Stimulated activated CD8-positive, alpha-beta memory T cell treated with anti-CD3 and anti-CD28 coated beads, Interleukin-7, amount 100 ng/mL, for 48 hours (primary cell): ENCODE measurements at places on chromosomes 11 and 22.

GRCh38 chr11:109304159-109304558, 117.8 kb upstream of the C11orf87 start:
- DNase-seq: no peak

DNA sequence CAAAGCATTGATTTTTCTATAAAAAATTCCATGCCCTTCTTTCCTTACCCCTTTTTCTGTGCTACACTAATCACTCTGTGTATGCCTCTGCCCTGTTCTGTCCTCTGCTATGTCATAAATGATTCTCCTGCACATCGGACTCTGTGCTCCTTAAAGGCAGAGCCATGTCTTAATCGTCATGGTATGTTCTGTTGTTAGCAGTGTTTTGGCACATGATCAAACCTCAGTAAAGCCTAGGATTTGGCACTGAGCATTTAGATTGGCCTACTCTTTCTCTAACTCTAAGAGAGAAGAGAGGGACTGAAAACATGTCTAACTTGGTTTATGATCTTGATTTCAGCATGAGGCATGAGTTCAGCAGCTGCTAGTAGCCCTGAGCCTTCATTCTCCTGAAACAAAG, 266.9 kb downstream of the AASDHPPT start:
- no peak for DNase-seq

DNA sequence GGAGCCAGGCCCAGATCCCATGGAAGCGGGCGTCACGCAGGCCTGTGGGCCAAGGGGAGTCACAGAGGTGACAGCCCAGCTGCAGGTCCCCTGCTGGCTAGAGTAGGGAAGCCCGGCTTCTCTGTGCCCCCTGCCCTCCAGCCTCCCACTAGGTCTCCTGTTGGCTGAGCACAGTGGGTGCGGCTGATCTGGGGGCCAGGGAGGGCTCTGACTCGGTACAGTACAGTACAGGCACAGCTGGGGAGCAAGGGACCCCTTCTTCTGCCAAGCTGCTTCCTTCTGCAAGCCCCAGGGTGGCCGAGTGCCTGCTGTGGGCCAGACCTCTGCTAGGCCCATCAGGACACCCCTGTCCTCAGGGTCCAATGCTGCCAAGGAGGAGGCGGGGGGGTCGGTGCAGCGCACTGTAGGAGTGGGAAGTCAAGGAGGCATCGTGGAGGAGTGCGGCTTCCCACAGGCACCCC, 10.1 kb downstream of the SUSD2 start:
- no peak for DNase-seq

DNA sequence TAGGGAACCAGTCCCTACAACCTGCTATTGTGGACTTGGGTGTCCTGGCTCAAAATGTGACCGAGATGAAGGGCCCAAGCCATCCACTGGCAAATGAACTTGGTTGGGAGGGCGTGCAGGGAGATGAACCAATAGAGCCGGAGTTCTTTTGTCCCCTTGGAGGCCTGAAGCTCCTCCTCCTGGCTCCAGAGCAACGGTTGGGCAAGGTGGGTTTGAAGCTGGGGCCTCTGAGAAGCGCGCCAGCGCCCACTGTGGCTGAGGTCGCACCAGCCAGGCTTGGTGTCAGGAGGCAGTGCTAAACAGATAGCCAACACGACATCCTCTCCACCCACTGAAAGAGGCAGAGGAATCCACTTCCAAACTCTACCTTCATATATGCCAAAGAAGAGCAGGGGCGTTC, 36.0 kb upstream of the PACSIN2 start:
- no peak for DNase-seq

GRCh38 chr11:30474151-30474954, 111.8 kb downstream of the MPPED2 start:
- no peak for DNase-seq

DNA sequence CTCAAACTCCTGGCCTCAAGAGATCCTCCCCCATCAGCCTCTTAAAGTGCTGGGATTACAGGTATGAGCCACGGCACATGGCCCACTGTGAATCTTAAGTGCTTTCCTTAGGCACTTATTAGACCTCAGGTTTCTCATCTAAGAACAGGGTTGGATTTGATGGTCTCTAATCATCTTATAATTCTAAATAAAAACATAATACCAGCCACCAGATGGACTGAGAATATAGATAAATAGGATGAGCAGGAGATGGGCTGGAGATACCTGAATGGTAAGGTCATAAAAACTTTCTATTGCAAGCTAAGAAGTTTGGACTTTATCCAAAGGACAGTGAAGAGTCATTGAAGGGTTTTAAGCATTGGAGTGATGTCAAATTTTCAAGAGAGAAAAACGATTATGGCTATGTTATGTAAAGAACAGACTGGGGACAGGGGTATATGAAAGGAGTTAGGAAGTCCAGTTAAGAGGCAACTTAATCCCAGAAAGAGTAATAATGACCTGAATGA, 85.2 kb downstream of the RELT start:
- no peak for DNase-seq

DNA sequence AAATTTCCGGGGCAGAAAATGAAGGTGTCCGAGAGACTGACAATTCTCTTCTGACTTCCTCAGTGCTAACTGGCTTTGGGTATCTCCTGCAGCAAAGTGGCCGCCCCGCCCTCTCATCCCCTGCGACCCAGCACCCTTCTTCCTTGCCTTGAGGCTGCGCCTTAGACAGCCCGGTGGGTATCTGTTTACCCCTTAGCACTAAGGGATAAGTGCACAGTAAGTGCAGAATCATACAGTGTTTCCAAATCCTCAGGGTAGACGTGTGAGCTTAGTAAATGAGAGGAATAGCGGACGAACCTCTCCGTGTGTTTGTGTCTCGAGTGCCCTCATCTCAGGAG, 368 bp upstream of the CHORDC1 start:
- no peak for DNase-seq

GRCh38 chr22:45529971-45530575, 27.4 kb downstream of the FBLN1 start:
- DNase-seq: no peak

DNA sequence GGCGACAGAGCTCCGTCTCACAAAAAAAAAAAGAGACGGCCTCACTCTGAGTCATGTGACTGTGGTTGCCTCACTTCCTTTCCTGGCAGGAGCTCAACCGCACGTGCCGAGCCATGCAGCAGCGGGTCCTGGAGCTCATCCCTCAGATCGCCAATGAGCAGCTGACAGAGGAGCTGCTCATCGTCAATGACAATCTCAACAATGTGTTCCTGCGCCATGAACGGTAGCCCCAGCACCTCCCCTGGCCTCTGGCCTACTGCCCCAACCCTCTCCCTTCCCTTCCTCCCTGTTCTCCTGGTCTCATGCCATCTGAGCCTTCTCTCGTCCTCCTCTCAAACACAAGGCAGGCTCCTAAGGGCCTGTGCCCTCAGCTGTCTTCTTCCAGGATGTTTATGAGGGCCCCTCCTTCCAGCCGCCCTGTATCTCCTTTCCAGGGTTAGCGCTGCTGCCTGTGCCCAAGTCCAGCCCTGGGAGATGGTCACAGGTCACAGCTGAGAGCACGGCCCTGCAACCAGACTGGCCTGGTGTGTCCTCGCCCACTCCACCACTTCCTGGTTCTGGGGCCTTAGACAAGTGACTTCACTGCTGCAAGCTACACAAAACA, 30.7 kb downstream of the TOM1 start:
- DNase-seq: no peak
